ENCODE measurements at places on chromosomes 13 and 19.

GRCh38 chr19:30774252-30774766, 402.1 kb downstream of the ZNF536 start:
- DNase-seq: no peak

DNA sequence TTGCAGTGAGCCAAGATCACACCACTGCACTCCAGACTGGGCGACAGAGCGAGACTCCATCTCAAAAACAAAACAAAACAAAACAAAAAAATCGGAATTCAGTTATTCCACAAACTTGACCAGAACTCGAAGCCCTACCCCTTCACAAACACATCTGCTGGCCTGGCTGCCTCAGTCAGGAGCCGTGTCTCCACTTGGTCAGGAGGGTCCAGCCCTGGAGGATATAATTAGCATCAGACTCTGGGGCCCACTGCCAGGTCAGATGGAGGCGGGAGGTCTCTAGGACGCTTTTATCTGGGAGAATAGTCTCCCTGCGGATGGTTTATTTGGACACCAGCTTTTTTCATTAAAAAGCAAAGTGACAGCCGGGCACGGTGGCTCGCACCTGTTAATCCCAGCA, 8.0 kb downstream of the ELL start:
- DNase-seq: no peak

DNA sequence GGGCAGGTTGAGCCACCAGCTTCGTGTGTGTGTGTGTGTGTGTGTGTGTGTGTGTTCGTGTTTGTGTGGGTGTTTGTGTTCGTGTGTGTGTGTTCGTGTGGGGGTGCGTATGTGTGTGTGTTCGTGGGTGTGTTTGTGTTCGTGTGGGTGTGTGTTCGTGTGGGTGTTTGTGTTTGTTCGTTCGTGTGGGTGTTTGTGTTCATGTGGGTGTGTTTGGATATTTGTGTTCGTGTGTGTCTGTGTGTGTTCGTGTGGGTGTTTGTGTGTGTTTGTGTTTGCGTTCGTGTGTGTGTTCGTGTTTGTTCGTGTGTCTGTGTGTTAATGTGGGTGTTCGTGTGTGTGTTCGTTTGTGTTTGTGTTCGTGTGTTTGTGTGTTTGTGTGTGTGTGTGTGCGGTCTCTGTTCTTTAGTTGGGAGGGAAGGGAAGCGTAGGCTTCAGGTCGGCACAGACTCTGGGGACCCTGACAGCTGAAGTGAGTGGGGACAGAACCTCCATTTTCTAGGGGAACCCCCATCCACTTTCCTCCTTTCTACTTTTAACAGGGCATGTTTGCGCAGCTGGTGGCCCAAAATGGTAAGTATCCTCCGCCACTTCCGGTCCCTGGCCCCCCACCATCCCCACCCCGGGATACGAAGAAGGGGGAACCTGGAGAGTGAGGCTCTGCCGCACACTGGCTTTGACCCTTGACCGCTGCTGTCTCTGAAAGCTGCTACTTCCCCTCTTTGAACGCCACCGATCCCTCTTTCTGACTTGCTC, 1.6 kb downstream of the TNFSF9 start:
- DNase-seq: peak; percentile 83

GRCh38 chr19:39916236-39916635, 18.2 kb downstream of the FCGBP start:
- DNase-seq: peak; percentile 36

GRCh38 chr19:41530761-41531301, 45.1 kb upstream of the CEACAM21 start:
- no peak for DNase-seq

DNA sequence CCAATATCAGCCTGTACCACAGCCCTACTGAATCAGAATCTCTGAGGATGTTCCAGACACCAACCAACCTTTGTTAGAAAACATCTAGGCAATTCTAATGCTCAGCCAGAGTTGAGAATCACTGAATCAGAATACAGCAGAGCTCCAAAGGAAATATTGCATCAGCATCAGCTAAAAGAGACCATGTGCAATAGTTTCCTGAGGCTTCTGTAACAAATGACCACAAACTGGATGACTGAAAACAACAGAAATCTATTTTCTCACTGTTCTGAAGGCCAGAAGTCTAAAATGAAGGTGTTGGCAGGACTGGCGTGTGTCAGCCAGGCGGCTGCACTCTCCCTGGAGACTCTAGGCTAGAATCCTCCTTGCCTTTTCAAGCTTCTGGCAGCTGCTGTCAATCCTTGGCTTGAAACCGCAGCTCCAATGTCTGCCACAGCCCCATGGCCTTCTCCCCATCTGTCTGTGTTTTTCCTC, 1.2 kb upstream of the DCT start:
- no peak for DNase-seq

DNA sequence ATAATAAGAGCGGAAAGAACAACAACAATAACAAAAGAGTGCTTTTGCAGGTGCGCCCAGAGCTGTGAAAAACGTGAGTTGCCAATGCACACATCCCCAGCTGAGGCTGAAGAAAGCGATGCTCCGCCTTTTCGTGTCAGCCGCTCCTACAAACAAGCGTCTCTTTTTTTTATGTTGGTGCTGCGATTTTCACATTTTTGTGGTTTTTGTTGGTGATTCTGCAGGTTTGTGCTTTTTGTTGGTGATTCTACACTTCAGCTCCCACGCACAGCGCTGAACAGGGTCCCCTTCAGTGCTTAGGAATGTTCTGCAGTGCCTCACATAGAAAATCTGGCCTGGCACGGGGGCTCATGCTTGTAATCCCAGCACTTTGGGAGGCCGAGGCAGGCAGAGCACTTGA, 7.3 kb upstream of the SBK3 start:
- DNase-seq: no peak

GRCh38 chr19:2083174-2083854, 12.8 kb downstream of the MOB3A start:
- peak; percentile 67 for DNase-seq

DNA sequence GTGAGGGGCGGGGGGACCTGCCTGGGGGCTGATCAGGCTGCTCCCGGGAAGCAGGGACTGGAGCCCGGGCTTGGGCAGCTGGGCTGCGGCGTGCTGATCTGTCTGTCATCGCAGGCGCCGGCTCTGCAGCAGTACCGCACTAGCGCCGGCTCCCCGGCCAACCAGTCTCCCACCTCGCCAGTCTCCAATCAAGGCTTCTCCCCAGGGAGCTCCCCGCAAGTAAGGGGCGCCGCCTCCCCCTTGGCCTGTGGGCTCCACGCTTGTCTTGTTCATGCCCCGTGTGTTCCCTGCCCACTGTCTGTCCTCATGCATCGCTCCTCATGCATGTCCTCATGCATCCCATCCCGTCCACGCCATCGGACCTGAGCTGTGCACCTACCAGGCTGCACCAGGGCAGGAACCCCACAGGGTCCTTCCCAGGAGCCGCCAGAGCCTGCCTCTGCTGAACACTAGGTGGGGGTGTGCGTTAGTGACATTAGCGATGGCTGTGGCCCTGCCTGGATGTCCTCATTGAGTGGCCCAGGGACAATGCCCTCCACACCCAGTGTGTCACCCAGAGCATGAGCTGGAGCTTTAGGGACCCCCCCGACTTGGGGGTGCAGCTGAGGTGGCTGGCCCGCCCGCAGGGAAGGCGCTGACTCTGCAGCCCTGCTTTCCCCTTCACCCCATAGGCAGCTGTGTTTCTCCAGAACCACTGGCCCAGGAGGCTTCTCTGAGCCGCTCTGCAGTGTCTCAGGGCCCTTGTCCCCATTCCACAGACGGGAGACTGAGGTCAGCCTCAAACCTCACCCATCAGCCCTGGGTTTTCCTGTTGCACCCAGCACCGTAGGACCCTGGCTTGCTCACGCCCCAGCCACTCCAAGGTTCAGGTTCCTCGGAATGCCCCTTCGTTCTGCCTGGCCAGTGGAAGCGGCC, 19.5 kb downstream of the COMP start:
- peak; percentile 62 for DNase-seq

GRCh38 chr19:30402436-30403202, 30.4 kb downstream of the ZNF536 start:
- no peak for DNase-seq

DNA sequence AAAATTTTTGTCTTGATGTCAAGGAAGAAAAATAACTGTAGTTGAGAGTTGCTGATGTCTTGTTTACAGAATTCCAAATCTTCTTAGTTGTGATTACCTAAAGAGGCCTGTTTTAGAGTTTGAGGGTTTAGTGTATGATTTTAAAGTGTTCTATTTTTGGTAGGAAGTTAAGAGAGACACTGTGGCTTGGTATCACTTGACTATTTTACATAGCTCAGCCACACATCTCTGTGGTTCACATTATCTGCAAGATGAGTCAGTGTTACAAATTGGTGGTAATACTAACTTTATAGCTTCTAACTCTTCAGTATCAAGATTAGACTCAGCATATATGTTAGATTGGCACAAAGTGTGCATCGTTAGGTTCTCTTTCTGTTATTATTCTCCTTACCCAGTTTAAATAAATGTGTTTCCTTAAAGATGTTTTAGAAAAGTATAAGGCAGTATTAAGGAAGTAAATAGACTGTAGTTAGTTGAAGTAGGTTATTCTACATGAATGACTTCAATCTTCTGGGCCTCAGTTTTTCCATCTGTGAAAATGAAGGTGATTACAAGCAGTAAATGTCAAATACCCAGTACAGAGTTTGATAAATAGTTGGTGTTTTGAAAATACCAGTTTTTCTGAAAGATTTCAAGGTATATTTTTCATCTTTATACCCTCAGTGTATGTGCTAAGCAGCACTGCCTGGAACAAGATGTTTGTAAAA, 33.4 kb downstream of the COG6 start:
- peak; percentile 12 for DNase-seq

GRCh38 chr13:93260591-93260990, 34.0 kb downstream of the GPC6 start:
- no peak for DNase-seq

GRCh38 chr13:32851083-32852069, 164.8 kb upstream of the KL start:
- DNase-seq: no peak

GRCh38 chr13:91399189-91400062, 1.0 kb downstream of the GPC5 start:
- DNase-seq: no peak

- DNase-seq: no peak
These were observed 117.4 kb upstream of the FNDC3A start for GRCh38 chr13:48858122-48858902.

DNA sequence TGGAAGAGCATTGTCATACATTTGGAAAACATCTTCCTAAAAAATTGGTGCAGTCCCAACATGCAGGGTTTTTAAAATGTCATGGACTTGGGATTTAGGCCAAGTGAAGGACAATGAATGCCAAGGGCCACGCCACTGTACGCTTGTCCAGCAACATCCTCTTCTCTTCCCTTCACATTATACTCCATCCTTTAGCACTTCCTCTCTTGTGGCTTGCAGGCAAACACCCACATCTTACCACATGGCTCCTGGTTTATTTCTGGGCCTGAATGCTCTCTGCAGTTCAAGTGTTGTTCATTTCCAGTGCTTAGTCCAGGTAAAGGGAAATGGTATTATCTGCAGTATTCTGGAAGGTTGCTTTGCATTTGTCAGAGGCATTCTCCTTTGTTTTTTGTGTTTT, 45.0 kb downstream of the CBY2 start:
- no peak for DNase-seq

GRCh38 chr13:35554972-35555623, 78.6 kb upstream of the MAB21L1 start:
- DNase-seq: no peak

All from GM20000 (cell line).